CD4-positive, alpha-beta T cell treated with Interleukin-21 for 1 hour (primary cell): ENCODE measurements at places on chromosomes 12 and 14.

- DNase-seq: no peak
Measured at GRCh38 chr12:132524405-132524804, 34.5 kb downstream of the FBRSL1 start.

DNA sequence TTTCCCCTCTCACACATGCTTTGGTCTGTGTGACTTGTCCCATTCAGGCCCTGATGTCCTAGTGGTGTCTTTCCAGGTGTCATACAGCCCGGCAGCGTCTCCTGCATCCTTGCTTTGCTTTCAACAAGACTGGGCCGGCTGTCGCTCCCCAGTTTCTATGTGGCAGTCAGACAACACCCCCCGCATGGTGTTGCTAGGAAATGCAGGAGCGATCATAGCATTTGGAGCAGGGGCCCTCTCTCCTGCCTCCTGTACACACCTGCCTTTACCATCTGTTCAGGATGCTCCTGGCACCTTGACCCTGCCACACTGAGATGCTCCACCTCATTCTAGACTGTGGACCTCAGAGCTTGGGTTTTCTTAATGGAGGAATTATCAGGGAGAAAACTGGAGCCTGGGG is 29.5 kb downstream of the CACNA1C start:
- DNase-seq: no peak

DNA sequence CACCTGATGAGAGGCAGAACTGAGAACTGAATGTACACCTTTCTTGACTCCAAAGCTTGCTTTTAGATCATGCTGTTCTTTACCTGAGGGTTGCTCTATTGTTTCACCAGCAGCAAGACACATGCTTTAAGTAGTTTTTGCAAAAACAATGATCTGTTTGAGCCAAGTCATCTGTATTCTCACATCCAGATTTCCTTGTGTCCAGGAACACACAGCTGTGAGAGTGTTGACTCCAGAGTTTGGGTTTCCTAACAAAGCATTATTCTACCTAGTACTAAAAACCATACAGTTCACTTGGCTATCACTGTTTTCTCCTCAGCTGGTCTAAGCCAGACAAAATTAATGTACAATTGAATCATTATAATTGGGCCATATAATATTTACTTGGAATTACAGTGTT is 120.4 kb downstream of the STAB2 start:
- no peak for DNase-seq

DNA sequence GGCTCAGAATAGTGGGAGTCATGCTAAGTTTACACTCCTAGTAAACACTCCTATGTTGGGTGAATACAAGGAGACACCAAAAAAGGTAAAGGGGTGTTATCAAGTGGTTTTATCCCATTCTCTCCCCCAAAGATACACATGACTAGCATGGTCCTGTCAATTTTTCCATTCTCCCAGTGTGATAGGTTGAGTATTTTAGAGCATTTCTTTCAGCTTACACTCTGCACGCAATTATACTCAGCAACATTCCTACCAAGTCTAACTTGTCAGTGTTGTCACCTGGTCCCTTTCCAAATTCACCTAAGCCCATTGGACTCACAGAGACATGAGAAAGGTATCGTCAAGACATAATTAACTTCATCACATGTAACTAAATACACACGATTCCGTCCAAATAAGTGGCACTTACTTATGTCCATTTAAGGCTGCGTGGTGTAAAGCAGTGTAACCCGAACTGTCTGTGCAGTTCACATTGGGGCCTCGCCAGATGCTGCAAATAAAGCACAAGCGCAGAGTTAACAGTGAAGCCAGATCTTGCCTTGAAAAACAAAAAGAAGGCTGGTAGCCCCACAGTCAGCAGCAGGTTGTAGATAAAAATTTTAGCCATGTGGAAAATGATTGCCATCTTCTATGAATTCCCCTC is 159.7 kb downstream of the ANKS1B start:
- DNase-seq: no peak

GRCh38 chr14:20690848-20691640 is 2.5 kb downstream of the ANG start:
- peak; percentile 78 for DNase-seq

DNA sequence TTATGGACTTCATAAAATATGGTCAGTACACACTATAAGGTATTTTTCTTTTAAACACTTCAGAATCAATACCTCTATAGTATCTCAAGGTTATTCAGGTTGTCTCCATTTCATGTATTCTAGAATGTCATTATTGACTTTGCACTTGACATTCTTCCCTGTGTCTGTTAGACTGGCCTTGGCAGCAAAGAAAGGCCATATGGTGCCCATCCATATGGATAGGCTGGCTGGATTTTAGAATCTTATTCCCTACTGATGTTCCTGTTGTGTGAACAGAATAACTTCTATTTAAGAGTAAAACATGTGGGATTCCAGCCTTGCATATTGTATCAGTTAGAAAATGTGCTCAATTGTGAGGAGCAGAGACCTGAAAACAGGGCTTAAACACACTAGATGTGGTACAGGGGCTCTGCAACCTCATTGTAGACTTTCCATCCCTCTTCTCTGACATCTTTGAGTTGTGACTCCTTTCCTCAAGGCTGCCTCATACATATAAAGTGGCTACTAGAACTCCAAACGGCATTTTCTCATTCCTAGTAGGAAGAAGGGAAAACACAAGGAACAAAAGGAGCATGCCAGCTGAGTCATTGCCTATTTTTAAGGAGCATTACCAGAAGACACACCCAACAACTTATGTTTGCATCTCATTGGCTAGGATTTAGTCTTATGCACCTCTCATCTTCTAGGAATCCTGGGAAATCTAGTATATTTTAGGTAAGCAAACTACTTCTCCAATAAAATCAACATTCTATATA is 221.2 kb upstream of the TMPO start:
- no peak for DNase-seq

DNA sequence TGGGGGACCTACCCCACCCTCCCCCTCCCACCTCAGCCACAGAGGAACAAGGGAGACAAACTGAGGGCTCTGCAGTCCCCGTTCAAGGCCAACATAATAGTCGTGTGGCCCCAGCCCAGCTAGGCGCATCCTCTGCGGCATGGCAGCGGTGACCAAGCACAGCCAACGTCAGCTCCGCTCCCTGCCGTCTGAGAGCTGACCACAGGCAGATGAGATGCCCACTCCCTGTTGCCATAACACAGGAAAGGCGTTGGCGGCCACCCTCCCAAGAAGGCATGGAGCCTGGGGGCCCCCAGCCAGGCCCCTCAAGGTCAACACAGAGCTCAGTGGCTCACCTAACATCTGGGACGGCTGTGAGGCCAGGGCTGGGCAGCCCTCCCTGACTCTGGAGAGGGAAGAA is 32.6 kb upstream of the UBC start:
- no peak for DNase-seq

- no peak for DNase-seq
Measured at GRCh38 chr12:79206871-79207270, 342.3 kb downstream of the SYT1 start.

DNA sequence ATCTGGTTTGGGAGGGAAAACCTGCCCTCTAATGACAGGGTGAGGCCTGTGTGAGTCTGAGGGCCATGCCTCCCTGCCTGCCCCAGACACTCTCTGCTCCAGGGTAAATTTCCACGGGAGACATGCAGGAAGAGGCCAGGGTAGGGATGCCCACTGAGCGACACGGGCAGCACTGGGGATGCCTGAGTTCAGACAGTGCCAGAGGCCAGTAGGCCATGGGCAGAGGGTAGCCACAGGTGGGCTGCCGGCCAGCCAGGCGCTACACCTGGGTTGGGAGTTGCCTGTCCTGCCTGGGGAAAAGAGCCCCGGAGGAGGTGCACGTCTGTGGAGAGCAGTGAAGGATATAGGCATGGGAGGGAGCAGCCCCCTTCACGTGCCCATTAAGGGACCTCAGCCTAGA is 3.6 kb downstream of the SERPINA12 start:
- no peak for DNase-seq

- no peak for DNase-seq
Measured at GRCh38 chr12:49428793-49429192, 61.5 kb downstream of the SPATS2 start.

DNA sequence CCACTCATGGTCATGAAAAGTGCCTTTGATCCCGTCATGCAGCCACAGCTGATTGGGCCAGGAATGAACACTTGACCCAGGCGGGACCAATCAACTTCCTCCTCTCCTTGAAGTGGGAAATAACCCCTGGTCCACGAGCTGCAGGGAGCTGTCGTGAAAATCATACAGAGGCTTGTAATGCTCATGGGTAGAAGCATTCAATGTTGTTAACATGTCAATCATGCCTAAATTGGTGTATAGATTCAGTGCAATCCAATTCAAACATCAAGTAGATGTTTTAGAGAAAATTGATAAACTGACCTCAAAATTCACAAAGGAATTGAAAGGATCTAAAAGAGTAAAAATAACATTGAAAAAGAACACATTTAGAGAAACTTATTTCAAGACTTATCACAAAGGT is 1019.0 kb upstream of the TMEM132C start:
- DNase-seq: no peak

DNA sequence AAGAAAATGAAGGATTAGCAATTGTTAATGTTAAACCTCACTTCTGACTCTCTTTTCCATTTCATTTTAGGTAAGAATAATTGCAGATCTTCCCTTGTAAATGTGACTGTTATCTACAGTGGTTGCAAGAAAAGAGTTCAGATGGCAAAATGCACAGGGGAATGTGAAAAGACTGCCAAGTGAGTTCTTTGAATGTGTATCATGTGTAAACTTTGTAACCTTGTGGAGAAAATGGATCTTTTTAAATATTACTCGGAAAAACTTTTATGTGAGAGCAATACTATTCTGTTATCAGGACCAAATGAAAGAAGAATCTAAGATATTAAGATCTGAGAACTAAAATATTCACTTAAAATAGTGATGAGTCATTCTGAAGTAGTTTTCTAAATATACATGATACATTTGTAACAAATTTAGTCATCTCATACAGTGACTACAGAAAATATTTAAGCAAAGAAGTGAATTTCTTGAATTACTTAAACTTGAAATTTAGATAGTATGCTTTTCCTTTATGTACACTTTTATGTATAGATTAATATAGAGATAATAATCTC is 122.5 kb upstream of the CNTN1 start:
- no peak for DNase-seq

DNA sequence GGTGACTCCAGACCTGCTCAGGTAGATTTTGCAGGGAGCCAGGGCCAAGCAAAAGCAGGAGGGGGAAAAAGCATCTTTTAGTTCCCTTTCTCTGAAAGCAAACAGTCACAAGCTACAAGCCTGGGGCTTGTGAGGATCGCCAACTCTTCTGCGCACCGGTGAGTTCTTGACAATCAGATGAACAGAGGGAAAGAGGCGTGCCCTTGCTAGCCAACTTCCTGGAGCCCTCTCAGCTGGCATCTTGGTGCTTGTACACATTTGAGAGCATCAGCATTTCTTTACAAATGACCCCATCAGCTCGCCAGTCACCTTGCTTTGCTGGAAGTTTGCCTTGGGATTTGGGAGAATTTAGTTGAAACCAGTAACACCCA is 55.5 kb downstream of the ZNF664 start:
- DNase-seq: no peak
